Cardiac fibroblast (primary cell): ENCODE measurements at places on chromosomes 11 and 22.

DNA sequence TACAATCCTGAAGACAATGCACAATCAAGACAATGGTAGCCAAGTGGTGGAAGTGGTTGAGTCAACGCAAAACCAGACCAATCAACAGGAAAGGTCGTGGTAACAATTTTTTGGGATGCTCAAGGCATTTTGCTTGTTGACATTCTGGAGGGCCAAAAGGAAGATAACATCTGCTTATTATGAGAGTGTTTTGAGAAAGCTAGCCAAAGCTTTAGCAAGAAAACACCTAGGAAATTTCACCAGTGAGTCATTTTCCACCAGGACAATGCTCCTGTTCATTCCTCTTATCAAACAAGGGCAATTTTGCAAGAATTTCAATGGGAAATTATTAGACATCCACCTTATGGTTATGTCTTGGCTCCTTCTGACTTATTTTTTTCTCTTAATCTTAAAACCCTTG is 1932.2 kb upstream of the RAG2 start:
- peak; percentile 27 for DNase-seq

- DNase-seq, result peak; percentile 94
Observed at GRCh38 chr11:64675450-64676260, 47.3 kb downstream of the NRXN2 start.

DNA sequence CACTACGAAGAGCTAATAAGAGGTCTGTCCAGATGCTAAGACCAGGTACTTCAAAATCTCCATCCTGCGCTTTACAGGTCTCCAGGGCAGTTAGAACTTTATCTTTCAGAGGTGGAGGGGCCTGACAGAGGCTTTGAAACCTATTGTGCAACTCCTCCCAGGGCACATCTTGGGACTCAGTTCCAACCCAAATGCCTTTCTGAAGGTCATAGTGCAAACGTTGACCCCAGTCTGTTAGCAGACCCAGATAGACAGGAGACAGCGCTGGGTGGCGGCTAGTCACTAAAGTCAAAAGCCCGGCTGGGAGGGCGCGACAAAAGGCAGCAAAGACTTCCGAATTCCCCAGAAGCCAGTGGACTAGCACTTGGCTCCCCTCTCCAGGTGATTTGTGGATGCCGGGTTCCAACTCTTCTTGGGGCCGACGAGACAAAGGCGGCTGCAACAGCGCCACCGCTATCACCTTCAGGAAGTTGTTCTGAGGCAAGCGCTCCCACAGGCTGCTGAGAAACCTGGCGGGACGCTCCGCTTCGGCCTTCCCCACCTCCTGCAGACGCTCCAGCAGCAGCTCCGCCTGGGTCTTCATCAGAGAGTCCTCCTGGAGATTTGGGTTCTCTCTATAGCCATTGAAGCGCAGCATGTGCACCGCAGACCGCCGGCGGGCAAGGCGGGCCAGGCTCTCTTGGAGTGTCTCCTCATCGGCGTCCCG is 728 bp downstream of the FANCF start:
- DNase-seq, result peak; percentile 63

GRCh38 chr11:68296344-68297051 is 15.9 kb upstream of the LRP5 start:
- DNase-seq, result no peak

- no peak for DNase-seq
Observed at GRCh38 chr11:74100735-74101134, 70.1 kb downstream of the C2CD3 start.

GRCh38 chr11:17382046-17382728 is 6.3 kb downstream of the KCNJ11 start:
- no peak for DNase-seq

DNA sequence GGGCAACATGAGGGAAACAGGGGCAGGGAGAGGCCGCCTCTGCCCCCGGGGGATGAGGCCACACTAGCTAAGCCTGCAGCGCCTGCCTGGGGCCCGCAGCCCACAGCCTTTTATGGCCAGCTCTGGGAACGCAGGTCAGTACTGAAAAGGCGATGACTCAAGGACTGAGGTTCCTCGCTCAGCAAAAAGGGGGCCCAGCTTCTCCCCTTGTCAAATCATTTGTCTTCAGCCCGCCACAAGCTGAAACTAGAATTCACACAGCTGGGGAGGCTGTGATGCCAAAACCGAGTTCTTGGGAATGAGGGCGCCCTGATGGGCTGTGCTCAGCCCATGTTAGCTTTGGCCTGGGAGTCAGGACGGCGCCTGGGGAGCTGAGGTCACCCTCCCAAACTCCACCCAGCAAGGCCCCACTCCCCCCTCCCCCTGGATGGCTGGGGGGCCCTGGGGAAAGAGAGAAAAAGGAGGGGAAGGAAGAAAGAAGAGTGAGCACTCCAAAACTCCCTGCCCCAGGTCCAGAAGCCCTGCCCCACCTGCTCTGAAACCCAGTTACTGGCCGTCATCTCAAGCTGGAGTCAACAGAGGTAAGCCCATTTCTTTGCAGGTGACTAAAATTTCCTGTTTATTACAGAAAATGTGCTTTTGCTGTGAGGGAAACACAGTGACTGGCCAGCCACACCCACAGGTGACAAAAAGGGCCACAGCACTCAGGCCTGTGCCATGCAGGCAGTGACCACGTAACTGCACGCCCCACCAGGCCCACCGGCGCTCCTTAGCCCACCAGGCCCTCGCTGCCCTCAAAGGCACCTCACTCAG is 13.7 kb downstream of the EHD1 start:
- DNase-seq, result peak; percentile 94

DNA sequence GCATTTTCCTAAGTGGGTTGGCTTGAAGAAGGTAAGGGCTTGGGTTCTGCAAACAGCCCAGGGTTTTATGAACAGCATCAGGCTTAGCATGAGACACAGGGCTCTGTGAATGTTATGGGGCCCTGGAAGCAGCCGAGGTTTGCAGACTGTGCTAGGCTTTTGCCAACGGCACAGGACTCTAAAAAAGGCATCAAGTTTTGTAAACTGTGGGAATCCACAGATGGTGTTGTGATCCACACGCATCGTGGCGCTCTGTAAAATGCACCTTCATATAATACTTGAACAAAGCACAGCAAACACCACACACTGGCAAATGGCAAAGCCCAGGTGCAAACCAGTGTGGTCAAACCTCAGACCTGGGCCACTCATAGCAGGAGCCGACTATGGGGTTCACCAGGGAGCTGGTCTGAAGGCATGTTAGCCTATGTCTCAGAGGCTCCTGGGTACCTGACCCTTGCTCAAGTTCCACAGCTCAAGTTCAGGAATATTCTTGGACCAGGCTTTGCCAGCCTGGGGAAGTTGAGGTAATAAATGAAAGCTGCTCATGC is 2.4 kb upstream of the SLCO2B1 start:
- no peak for DNase-seq

DNA sequence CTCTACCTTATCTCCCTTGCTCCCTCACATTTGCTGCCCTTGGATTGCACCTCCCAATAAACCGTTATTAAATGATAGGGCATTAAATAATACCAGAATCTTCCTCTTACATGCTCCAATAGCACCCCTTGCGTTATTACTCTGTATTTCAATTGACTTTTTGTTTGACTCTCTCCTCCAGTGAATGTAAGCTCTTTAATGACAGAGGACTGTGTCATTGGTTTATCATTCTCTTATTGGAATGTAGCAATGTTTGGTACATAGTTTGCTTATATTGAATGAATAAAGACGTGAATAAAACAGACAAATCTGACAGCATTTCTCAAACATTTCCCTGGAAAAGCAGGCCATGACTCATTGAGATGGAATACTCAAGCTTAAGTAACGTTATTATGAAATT is 8.7 kb upstream of the MPEG1 start:
- peak; percentile 88 for DNase-seq

DNA sequence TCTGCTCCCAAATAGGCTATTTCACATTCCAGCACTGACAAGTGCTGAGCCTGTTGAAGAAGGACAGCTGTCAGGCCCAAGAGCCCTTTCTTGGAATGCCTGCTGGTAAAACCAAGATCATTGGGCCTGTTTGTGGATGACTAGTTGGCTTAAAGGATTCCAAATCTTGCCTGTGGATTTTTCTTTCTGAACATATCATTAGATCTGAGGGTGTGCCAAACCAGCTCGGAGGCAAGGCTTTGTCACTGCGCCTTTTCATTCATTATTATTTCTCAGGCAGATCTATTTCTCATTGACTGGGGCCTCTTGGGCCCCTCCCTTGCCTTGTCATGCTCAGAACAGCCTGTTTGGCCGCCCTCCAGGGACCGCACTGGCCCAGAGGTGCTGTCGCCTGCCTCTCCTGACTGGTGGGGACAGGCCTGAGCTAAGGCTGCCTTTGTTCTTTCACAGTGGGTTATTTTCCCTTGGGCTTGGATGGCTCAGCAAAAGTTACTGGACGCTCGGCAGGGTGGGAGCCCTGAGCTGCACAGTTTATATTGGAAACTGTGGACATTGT is 222.7 kb upstream of the SESN3 start:
- peak; percentile 18 for DNase-seq

GRCh38 chr11:114290503-114291235 is 5.5 kb upstream of the NNMT start:
- DNase-seq, result peak; percentile 68

DNA sequence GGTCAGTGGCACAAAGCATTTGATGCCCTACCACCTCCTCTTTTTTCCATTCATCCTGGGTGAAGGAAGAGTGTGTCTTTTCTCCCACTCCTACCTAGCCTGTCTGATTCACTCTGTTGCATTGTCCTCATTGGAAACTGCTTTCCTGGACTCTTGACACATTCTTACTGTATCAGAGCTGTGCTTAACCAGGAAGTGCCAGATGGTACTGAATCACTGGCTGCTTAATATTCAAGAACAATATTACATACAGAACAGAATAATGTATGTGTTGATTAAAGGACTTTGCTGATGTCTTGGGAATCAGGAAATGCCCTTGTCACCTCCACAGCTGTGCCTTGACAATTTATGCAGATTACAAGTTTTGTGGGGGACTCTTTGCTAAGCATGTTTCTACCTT is 44.4 kb downstream of the SVIP start:
- peak; percentile 85 for DNase-seq

DNA sequence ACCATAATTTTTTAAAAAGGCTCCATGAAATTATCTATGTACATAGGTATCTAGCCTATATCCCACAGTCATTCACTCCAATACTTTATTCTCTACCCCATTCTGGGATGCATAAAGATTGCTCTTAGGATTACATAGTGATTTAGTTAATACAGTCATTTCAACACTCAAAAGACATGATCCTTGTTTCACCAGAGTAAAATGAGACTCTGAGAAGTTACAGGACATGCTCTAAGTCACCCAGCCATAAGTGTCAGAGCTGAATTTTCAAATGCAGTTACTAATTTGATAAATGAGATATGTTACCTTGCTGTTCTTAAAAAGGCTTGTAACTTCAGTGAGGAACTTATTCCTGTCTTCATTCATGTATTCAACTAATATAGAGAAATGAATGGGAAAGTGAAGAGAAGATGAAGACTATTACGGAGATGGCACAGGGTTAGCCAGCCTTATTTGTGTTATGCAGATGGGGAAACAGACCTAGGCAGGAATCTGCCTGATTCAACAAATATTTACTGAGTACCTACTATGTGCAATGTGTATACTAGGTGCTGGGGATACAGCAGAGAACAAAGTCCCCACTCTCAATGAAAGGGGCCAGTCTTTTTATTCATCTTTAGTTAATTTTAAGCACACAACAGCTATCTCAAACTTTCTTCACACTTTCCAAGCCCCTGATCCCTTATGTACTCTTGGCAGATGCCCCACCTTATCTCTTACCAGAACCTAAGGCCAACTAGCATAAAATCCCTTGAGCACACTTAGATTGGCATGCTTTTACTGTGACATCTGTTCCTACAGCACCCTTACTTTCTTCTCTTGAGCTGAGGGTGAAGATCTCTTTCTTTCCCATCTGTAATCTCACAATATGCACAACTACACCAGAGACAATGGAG is 21.6 kb downstream of the MAPK1 start:
- no peak for DNase-seq

DNA sequence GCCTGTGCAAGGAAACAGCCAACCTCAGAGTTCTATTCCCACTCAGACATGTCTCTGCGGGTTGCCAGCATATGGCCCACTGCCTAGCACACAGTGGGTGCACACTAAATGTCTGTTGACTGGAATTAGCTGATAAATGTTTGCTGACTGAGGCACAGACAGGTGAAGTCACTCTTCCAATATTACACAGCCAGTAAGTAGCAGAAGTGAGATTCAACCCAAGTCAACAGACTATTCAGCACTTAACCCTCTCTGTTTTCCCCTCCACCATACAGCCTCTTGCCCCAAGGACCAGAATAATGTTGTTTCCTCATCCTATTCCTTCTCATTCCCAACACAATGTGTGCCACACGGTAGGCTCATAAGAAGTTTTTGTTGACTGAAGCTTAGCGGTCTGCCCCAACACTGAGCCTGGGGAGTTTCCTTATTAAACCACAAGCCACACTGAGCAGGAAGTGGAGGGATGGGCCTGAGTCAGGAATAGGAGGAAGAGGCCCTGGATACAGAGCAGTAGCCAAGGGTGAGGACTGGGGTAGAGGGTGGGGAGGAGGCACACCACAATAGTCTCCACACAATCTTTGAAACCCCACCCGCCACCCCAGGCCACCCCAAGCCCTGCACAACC is 15.7 kb upstream of the IL10RA start:
- DNase-seq, result no peak

DNA sequence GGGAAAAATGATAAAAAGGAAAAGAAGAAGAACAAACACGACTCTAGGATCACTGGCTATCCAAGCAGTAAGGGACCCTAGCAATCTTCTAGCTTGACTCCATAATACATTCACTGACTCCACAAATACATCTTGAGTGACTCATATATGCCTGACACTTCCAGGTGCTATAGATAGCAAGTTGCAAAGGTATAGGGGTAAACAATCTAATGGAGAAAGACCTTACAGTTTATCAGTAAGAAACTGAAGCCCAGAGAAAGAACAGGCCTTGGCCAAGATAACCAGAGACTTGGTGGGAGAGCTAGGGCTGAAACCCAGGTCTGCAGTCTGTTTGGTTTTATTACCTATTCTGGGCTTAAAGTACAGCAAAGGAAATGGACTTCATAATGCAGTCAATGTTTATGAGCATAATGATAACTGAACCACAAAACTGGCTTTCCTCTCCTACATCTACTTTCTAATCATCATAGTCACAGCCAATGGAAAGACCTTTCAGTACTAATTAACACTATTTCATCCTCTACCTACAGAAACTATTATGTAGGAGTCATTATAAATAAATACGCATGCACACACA is 19.7 kb upstream of the SLC5A1 start:
- DNase-seq, result no peak

GRCh38 chr11:17498475-17498874 is 21.8 kb upstream of the ABCC8 start:
- no peak for DNase-seq

- DNase-seq, result no peak
Observed at GRCh38 chr11:48088682-48089050, 108.3 kb downstream of the PTPRJ start.

DNA sequence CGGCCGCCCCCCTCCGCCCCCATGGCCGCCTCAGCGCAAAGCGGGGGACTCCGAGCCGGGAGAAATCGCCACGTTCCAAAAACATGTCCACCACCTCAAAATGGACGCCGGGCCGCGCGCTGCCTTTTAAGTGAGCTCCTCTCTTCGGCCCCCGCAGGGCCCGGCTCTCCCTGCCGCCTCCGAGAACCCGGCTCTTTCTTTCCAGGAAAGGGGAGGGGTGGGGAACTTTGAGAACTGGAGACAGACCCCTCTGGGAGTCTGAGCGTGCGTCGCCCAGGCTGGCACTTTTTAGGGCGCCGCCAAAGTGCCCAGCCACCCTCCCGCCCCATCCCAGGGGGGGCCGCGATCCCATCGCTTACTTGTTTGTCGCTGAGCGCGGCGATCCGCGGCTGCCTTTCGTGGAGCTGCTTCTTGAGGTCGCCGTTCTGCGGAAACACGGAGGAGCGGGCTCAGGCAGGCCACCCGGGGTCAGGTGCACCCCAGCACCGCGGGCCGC is 1.6 kb downstream of the PHF21B start:
- no peak for DNase-seq
